ENCODE measurements at places on chromosomes 6 and 20.

- DNase-seq, result peak; percentile 11
These were observed 26.7 kb downstream of the MDN1 start for GRCh38 chr6:89792881-89793280.

GRCh38 chr6:69303382-69303781, 493.4 kb downstream of the LMBRD1 start:
- no peak for DNase-seq

DNA sequence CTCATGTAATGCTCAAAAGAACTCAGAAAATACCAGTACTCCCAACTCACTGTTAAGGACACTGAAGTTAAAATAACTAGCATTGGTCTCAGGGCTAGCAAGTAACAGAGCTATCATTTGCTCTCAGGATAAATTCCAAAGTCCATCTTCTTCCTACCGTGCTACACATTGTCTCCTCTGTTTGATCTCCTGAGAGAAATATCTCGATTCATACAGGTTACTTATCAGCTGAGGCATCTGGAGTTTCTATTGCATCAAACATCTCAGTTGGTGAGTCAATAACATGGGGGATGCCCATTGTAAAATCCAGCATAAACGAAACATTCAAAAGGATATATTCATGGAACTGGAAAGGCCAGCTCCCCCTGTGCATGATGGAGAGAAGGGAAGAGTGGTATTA, 147.4 kb downstream of the BACH2 start:
- DNase-seq, result no peak

DNA sequence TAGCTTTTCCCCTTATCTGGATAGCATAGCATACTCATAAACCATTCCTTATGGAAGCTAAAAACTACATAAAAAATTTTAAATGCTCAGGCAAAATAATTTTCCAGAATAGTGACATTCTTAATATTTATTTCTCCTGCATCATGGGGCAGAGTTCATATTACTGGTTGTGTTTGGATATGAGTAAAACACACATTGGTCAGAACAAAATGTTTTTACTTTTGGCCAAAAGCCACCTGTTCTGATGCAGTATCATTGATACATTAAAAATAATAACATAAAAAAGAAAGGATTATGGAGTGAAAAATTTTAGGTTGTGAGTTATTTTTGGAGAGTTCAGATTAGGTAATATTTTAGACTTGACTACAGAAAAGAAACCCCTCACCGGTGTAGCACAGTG, 33.6 kb downstream of the TRAM2 start:
- no peak for DNase-seq

DNA sequence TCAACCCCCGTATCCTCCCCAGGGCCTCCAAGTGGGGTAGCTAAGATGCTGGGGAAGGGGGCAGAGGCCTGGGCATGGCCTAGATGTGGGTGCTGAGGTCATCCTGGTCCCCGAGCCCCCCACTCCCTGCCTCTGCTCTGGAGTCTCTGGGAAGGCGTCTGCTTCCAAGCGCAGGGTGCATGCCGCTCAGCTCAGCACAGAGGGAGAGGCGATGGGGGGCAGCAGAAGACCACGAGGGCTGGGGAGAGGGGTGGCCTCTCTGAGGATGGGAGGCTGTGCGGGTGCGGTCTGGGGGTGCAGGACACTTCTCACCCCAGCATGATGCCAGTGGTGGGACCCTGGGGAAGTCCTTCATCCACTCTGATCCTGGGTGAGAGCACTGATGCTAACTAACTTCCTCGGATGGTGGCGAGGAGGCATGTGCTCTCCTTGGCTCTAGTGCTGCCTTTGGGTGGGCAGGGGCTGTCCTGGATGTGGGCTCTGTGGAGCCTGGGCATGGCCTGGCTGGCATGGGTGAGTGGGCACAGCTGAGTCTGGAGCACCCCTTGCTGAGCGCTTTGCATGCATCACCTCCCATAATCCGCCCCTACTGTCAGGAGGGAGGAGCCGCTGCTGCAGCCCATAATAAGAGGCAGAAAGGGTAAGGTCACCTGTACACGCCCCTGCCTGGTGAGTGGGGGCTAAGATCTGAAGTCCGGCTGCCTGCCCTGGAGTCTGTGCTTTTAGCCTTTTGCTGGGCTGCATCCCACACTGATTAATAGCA, 34.7 kb downstream of the EFCAB8 start:
- DNase-seq, result no peak

DNA sequence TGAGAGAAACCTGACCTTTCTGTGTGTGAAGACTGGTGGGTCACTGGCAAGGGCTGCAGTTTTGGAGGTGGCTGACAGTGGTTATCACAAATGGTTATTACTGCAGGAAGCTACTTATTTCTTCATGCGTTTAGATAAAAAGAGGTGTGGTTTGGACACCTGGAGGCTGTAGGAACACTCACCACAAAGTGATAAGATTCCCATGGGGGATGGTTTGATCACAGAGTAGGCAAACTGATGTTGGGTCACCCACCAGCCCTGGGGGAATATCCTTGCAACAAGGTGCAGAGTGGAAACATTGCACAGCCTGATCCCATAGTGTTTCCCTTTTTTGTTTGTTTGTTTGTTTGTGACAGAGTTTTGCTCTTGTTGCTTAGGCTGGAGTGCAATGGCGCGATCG, 33.9 kb upstream of the RNGTT start:
- DNase-seq, result no peak

GRCh38 chr6:33312361-33313104, 1.3 kb downstream of the TAPBP start:
- peak; percentile 95 for DNase-seq

GRCh38 chr6:160420969-160421556, 72.9 kb downstream of the SLC22A3 start:
- DNase-seq, result no peak

DNA sequence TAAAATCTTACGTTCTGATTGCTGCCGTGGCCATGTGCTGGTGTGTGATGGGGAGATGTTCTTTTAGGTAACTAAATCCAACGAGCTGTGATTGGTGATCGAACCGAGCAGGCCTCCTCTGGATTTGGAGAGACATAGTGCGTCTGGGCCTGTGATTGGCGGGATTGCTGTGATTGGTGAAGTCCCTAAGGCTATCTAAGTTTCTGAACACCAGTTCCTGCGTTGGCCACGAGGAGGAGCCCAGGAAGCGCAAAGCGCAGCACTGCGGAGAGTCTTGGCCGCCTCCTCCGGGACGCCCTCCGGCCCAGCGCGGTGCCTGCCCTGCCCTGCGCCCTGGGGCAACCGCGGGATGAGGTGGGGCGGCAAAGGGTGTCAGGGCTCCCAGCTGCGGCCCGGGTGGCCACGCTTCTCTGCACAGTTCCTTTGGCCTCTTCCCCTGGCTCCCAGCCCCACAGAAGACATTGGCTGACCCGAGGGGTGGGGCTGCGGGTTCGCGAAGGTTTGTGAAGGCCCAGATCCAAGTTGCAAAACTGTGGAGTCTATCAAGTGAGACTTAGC, 33.0 kb downstream of the HNF4A start:
- peak; percentile 64 for DNase-seq

DNA sequence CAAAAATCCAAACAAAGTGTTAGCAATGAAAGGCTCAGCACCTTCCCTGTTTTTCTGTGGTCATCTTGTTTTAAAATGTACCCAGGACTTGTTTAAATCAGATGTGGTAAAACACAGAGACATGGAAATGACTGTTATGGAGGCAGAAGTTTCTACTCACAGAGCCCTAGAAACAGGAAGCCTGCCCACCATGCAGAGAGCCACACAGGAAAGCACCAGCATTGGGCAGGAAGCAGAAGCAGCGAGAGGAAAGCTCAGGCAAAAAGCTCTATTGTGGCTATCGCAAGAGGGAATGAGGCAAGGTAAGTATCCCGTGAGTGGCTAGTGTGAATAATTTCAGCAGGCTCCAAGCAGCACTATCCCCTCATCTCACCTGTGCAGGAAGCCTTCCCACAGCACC, 42.8 kb downstream of the GPR6 start:
- DNase-seq, result no peak

DNA sequence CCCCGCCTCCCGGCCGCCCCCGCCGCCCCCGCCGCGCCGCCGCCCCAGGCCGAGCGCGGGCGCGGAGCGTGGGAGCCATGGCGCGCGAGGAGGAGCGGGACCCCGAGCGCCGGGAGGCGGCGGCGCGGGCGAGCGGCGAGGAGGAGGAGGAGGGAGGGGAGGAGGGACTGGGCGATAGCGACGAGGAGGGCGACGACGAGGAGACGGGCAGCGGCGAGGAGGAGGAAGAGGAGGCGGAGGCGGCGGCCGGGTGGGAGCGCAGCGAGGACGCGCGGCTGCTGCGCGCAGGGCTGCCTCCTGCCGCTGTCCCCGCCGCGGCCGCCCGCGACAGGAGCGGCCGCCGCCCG, at the start of gene SLC24A3:
TSS of gene SLC24A3 (plus strand) at position 174 of the 347 bp plus-strand sequence.
- DNase-seq, result no peak

DNA sequence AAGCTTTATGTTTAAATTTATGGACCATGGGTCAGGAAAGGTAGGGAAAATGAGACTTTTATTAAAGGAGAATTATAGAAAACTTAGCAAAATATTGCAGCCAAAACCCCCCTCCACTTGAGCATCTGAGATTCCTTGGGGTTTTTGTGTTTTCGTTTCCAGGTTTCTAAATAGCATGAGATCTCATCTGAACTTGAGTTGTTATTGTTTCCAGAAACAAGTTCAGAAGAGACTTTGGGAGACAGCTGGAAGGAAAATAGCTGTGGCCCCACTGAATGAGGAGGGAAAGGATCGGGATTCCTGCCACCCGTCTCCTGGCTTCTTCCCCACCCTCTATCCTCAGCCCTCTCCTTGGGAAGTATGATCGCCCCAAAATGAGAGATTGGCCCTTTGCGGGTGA, 75.5 kb downstream of the TBC1D7 start:
- no peak for DNase-seq

GRCh38 chr20:62762801-62763368, 33.4 kb upstream of the MRGBP start:
- no peak for DNase-seq

GRCh38 chr6:161493576-161494118, 219.8 kb upstream of the AGPAT4 start:
- no peak for DNase-seq

DNA sequence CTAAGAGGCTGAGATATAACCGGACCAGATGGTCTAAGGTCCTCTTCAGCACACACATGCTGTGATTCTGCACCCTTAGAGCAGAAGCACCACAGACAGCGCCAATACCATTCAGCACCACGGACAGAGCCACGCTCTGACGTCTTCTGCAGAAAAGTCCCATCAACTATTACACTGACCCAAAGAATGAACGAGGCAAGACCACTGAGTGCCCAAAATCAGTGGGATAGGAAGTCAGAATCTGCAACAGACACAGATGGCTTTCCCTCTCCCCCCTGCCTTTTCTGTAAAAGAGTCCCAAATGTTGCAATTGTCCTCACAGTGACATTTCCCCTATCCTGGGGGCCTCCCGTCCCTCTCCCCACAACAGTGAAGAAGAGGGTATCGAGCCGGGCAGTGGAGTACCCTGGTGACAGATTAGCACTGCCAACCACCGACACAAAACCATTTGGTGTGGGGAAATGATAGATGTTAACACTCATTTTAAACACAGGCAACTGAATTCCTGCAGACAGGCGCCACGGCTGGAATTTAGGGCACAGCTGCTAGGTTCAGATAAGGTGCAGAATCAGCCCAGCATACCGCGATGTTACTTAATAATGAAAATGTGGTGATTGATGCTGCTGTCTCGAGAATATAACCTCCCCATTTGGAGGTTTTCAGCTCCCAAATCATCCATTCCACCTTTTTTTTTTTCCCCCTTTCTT, 66.6 kb upstream of the CTNNBL1 start:
- peak; percentile 2 for DNase-seq

- DNase-seq, result no peak
These were observed 653.6 kb downstream of the EPM2A start for GRCh38 chr6:145081677-145082076.

DNA sequence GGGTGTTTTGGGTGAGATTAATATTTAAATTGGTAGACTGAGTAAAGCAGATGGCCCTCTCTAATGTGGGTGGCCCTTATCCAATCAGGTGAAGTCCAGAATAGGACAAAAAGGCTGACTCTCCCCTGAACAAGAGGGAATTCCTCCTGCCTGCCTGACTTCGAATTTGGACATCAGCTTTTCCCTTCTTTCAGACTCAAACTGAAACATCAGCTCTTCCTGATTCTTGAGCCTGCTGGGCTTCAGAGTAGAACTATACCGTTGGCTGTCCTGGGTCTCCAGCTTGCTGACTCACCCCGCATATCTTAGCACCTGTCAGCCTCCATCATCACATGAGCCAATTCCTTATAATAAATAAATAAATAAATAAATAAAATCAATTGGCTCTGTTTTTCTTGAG, 15.0 kb upstream of the TGM6 start:
- DNase-seq, result no peak

DNA sequence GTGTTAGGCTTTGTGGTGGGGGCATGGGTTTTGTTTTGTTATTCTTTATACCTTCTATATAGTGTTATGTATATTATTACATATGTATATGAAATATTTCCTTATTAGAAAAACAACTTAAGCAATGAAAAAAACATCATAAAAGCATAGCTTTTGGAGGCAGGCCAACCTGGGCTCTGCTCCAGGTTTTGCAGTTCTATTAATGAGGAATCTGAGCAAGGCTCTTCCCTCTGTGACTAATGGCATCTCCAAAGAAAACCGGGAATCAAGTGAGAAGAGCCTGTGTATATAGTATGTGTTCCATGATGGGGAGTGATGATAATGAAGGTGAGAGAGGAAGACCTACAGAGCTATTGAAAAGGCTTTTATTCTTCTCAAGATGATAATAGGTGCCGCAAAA, 291.1 kb downstream of the CLIC5 start:
- DNase-seq, result no peak

DNA sequence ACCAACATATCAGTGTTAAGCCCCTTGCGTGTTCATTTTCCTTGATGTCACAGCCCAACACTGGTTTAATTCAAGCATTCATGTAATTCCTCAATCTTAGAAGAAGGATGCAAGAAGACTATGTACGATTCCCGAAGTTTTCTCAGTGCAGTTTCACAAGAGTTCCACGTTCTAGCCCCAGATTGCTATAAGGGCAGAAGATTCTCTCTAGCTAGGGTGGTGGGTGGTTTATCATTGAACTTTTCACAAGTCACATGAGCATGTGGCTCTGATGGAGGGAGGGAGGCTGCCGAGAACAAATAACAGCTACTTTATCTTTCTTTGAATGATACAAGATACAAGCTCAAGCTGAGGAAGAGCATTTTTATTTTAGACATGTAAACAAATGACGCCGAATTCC, 71.9 kb upstream of the NHSL1 start:
- no peak for DNase-seq

DNA sequence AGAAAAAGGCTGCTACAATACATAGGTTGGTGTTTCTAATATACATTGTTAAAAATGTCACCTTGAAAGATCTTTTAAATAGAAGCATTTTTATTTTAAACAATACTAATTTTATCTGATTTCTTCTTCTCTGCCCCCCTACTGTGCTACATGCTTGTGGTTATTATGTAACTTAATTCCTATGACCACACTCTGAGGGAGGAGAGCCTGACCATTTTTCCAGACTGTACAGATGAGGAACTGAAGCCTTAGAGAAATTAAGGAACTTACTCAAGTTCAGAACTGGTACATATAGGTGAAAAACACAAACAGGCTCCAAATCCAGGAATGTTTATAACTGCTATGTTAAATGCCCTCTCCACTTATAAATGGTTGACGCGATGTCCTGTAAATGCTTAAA, 43.4 kb upstream of the ARHGAP18 start:
- no peak for DNase-seq

- no peak for DNase-seq
These were observed 16.4 kb downstream of the GABRR1 start for GRCh38 chr6:89200706-89201215.

- no peak for DNase-seq
These were observed 4.1 kb downstream of the DNAJC5 start for GRCh38 chr20:63898882-63899558.
